ENCODE measurements at places on chromosomes 12 and 14.

DNA sequence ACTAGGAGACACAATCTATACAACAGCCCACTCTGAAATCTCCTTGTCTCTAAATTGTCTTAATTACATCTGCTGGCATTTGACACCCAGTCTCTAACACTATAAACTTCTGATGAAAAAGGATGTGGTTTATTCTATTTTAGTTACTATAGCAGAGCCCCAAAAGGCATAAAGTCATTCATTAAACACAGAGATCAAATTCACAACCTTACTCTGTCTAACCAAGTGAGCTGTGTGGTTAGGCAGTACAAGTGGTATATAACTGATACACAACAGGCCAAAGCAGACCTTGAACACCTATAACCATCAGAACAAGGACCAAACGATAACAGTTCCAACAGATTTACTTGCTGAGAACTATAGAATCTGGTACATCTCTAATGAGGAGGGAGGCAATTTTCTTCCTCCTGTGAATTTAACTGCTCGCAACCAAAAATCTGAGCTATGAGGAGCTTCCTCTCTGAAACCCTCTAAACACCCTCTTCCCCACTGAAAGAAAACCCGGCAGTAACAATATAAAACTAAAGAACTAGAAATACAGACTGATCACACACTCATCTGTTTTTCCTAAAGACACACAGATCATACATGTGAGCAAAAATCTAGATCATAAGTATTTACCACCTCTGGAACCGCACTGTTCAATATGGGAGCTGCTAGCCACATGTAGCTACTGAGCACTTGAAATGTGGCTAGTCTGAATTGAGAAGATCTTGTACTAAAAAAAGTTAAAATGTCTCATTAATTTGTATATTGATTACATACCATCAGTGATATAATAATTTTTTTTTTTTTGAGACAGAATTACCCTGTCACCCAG, 17.7 kb downstream of the SPPL3 start:
- DNase-seq: no peak

DNA sequence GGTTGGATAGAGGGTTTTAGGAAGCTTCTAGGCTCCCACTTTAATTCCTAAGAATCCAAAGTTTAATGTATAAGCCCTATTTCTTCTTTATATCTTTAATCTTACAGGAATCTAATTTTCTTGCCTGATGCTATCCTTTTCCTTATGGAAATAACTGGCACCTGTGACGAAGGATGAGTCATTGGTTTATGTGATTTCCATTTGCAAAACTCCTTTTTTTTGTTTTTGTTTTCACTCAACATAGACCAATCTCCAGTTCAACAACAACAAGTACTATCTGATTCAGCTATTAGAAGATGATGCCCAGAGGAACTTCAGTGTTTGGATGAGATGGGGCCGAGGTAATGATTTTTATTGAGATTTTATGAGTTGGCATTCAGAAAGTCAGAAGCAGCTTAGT, 6.8 kb downstream of the PARP2 start:
- no peak for DNase-seq

- DNase-seq: no peak
These were observed 5.0 kb downstream of the SLC39A5 start for GRCh38 chr12:56234746-56235436.

- peak; percentile 77 for DNase-seq
These were observed 100.9 kb downstream of the NCOR2 start for GRCh38 chr12:124466216-124467128.

GRCh38 chr12:70007687-70008086, 182.7 kb downstream of the MYRFL start:
- DNase-seq: no peak

GRCh38 chr14:86035882-86036281, 505.9 kb downstream of the FLRT2 start:
- DNase-seq: no peak

GRCh38 chr12:120169946-120170345, 24.6 kb downstream of the GCN1 start:
- DNase-seq: no peak

DNA sequence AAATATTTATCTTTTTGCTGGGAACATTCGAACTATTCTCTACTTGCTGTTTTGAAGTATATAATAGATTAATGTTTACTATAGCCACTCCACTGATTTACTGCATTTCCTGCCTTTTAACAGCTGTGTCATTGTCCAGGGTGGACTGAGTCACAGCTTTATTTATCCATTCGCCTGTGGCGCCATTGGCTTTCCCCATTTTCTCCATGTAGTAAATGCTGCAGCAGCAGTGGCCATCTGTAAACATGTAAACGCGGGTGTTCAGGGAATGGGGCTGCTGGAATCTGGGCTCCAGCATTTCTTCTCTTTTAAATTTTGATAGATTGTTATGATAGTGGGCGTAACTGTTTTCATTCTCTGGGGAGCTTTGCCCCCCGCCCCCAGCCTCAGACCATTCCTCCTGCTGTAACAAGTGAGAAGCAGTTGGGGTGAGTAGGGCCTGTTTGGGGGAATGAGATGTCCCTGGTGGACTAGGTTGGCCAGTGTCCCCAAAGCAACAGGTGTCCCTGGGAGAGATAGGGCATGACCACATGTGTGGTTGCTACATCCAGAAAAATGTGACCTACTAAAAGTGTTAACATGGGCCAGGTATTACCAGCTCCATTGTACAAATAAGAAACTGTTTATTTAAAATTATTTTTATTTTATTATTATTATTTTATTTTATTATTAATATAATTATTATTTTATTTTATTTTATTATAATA, 32.9 kb downstream of the RIN3 start:
- no peak for DNase-seq

DNA sequence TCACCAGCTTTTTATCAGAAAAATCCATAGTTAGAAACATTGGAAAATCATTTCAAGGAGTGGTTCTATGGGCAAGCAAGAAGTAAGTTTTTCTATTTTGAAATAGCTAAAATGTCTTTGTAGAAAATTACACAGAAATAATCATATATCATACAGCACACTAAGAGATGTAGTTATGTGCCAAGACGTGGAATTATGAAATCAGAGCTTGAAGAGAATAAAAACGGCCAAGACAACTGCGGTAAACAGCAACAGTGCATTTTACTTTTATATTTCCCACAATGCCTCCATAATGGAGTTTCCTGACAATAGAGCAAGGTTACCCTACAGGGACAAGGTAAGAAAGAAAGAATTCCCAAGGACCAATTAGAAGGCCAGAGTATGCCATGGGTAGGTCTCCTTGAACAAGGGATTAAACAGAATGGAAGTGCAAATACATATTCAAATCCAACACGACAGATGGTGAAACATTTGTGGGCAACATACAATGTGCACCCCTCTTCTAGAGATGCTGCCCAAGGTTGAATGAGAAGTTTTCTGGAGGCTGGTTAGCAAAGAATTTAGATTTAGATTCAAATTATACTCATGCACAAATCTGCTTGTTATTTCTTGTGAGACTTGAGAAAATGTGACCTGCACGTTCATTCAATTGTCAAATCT, 76.1 kb upstream of the BTG1 start:
- no peak for DNase-seq

DNA sequence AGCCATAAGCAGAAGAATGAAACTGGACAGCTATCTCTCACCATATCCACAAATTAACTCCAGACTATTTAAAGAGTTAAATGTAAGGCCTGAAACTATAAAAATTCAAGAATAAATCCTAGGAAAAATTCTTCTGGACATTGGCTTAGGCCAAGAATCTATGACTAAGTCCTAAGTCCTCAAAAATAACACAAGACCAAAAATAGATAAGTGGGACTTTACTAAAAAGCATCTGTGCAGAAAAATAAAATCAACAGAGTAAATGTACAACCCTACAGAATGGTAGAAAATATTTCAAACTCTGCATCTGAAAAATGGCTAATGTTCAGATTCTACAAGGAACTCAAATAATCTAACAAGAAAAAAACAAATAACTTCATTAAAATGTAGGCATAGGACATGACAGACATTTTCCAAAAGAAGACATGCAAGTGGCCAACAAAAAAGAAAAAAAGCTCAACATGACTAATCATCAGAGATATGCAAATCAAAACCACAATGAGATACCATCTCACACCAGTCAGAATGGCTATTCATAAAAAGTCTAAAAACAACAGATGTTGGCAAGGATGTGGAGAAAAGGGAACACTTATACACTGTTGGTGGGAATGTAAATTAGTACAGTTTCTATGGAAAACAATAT, 61.0 kb upstream of the PPFIA2 start:
- DNase-seq: no peak

GRCh38 chr12:107405436-107405835, 280.2 kb upstream of the PWP1 start:
- DNase-seq: no peak

DNA sequence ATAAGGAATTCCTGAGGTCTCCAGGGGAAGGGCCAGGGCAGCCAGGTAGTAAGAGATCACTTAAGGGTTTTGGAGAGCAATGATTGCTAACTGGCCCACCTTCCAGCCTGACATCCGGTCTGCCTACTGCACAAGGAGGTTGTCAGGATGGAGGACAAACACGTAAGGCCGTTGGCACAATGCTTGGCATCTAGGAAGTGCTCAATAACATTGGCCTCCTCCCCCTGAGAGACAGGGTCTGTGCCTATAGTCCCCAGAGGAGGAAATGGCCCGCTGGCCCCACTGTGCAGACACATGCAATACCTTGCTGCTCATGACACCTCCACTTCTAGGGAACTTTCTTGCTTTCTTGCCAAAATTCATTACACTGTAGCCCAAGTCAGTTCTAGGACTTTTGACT, 73.2 kb downstream of the NTF3 start:
- no peak for DNase-seq

- DNase-seq: no peak
These were observed 795 bp upstream of the ACOT2 start for GRCh38 chr14:73567951-73568885.

- DNase-seq: peak; percentile 52
These were observed 32.2 kb downstream of the SUSD6 start for GRCh38 chr14:69643430-69644200.

- no peak for DNase-seq
These were observed 98.4 kb downstream of the RMST start for GRCh38 chr12:97560786-97561618.

DNA sequence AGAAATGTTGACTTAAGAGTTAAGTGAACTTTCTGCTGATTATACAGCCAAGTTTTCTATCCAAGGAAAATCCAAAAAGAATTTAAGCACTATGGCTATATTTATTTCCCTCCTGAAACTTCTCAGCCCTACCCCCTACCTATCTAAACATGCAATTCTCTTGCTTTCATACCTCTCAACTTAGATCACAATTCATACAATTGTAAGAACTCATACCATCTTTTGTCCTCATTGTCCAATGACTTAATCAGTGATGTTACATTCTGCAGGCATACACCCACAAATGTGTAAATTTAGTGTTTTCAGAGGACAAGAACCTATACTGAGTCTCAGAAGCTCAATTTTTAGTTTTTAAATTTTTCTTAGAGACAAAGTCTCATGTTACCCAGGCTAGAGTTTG, 62.1 kb downstream of the ZFC3H1 start:
- no peak for DNase-seq

DNA sequence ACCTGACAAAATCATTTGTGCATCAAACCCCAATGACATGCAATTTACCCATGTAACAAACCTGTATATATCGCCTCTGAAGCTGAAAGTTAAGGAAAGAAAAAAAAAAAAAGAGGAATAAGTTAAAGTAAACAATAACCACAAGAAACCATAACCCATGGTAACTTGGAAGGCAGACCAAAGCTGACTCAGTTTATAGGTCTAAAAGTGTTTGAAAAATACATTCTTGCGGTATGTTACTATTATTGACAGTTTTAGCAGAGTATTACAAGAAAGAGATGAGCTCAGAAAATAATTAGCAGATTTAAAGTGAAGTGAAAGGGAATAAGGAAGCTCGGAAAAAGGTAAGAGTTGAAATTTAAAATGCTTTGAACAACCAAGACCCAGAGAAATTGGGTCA, 34.4 kb upstream of the MGAT4C start:
- DNase-seq: no peak

GRCh38 chr12:28563286-28563685, 373.0 kb downstream of the CCDC91 start:
- DNase-seq: no peak

- DNase-seq: no peak
These were observed 21.4 kb downstream of the WNT5B start for GRCh38 chr12:1650260-1650977.

DNA sequence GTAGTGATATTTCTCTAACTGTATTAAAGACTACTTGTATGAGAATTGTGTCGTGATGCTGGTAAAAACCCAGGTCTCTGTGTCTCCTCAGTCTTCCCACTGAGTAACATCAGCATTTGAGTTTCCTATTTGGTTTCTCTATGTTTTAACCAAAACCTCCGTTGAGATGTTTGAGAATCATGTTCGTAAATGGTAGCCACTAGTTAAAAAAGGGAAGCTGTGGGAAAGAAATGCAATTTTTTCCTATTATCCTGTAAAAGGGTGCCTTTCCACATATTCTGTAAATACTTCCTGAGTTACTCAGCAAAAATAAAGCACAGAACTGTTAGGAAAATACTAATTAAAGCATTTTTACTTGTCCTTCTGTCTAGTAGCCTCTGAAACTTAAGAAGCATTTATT, 7.0 kb downstream of the CLEC1B start:
- no peak for DNase-seq

GRCh38 chr14:22594156-22594716, 3.9 kb upstream of the ABHD4 start:
- no peak for DNase-seq

DNA sequence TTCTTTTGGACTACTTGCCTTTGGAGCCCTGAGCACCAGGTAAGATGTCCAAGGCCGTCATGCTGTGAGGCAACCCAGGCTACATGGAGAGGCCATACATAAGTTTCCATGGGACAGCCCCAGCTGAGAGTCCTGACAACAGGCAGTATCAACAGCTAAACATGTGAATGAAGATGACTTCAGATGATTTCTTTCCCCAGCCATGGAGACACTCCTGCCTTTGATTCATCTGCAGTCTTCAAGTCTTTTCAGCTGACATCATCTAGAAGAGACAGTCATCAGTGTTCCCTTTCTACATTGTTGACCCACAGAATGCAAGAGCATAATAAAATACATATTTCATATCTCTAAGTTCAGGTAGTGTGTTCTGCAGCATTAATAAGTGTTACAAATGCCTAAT, 398.7 kb downstream of the BTG1 start:
- no peak for DNase-seq

DNA sequence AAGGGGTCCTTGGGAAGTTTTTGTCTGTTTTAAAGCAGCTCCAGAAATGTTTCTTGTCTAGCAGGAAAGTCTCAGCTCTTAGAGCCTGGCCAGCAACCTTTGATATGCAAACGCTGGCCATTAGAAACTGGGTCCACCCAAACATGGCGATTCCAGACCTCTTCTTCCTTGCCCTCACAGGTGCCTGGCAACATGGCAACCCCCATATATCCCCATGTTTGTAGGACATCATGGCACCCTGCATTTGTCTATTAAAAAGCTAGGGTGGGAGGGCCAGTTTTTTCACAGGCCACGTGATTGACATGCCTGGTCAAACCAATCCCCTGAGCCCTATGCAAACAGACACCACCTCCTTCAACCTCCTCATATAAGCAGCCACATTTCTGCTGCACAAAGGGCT, 848.7 kb upstream of the FOXG1 start:
- DNase-seq: no peak

Measured in stimulated activated CD4-positive, alpha-beta T cell treated with anti-CD3 and anti-CD28 coated beads, Interleukin-1b, Interleukin-23, amount 100 ng/mL, for 1 hour (primary cell).